Gastroesophageal sphincter (tissue), 4 donors: ENCODE measurements at places on chromosomes 1 and 21. TPM values are rescaled to one million over a fixed set of nuclear protein-coding genes. Genes with fewer than 3 reads are reported as not detected.

Gene MORN1
- total RNA-seq = 9.1 TPM

Gene PGBD5
- total RNA-seq = 0.16 TPM

DNA sequence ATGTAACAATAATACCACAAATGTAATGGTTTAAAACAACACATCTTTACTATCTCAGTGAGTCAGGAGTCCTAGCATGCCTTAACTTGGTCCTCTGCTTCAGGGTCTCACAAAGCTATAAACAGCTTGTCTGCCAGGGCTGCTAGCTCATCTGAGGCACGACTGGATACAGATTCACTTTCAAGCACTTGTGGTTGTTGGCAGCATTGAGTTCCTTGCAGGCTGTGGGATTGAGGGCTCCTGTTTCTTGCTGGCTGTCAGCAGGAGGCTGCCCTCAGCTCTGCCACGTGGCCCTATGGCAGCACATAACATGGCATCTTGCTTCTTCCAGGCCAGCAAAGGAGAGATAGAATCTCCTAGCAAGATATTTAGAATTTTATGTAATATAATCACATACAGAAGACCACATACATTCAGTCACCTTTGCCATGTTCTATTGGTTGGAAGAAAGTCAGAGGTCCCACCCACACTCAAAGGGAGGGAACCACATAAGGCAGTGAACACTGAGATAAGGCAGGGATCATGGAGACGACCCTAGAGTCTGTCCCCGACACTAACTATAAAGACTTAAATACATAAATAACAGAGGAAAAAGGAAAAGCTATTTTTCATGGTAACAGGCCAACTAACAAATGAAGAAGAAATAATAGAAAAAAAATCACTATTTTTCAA is 18.9 kb upstream of the IPP start:
- ATAC-seq = no peak

- no peak for ATAC-seq
Measured at GRCh38 chr21:29307718-29308455, 9.2 kb downstream of the BACH1 start.

- no peak for ATAC-seq
Measured at GRCh38 chr1:35555212-35555584, 2.0 kb downstream of the KIAA0319L start.

DNA sequence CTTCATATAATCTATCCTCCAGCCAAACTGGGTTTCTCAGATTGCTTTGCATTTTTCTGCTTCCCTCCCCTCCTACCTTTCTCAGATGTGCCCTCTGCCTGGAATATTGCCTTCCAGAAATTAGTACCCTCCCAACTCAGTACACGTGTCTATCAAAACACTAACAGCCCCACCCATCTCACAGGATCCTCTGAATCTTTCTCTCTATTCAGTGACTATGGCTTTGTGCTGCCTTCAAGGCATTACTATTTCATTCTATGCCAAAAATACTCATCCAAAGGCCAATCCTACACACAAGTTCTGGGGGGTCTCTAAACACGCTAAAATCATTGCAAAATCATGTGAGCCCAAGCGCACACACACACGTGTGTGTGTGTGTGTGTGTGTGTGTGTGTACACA is 58.4 kb downstream of the ZNF281 start:
- ATAC-seq = no peak

DNA sequence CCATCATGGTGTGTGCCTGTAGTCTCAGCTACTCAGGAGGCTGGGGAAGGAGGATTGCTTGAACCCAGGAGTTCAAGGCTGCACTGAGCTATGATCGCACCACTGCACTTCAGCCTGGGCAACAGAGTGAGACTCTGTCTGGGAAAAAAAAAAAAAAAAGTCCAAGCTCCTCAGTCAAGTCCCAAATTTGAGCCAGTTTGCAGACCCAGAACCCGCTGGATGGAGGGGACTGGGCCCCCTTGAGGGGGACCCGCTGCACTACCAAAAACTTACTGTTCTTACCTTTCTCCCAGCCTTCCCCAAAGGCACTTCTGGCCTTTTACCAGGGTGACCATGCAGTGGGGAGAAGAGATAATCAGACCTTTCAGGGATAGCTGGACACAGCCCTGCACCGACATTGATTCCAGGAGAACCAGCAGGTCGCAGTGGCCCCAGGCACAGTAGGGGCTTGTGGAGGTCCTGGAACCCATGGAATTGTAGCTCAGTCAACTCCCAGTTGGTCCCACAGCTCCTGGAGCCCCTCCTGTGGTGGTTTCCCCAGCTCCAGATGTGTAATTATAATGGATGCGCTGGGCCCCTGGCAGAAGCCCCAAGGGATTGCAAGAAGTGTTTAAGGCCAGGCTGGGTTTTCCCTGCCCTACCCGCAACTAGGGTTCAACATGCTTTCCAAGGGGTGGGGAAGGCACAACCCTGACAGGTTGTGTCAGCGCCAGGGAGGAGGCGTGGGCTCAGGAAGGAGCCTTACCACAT is 4.1 kb upstream of the WNT9A start:
- no peak for ATAC-seq

DNA sequence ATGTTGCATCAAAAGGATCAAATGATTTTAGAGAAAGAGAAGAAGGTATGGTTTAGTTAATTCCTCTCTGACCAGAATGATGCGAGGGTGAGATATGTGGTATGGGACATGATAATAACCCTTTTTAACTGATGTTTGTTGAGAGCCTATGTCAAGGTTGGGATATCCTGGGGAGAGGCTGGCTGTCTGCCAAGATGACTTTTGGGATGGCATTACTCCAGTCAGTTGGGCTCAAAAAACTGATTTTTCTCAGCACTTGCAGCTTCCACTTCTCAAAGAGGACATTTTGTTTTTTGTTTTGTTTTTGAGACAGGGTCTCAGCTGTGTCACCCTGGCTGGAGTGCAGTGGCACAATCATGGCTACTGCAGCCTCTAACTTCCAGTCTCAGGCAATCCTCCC is 17.7 kb upstream of the STX12 start:
- no peak for ATAC-seq

DNA sequence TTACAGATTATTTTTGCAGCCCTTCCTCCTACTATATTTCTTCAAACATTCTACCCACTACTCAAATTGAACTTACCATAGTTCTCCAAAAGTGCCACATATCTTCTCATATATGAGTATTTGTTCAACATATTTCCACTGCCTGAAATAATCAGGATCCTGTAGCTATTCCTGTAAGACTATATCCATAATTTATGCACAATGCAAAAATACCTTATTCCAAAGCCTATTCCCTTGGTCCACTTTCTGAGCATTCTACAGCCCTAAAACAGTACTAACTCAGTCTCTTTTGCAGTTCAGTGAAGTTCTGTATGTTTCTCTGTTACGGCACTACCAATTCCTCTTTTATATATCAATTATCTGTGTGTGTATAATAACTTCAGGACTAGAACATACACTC is 1283.7 kb upstream of the ADGRL2 start:
- no peak for ATAC-seq

- ATAC-seq = no peak
Measured at GRCh38 chr1:167522246-167522645, 3.9 kb upstream of the CD247 start.

GRCh38 chr1:67740543-67740942 is 55.5 kb downstream of the GADD45A start:
- ATAC-seq = no peak

- ATAC-seq = no peak
Measured at GRCh38 chr1:10610901-10611600, 136.3 kb downstream of the PEX14 start.
